ENCODE measurements at places on chromosomes 2 and 18. TPM values are rescaled to one million over a fixed set of nuclear protein-coding genes. Genes with fewer than 3 reads are reported as not detected.

Gene UGT1A7
- not detected for total RNA-seq

Gene SERPINB4
- not detected for total RNA-seq

Gene CPLX4
- total RNA-seq: not detected

Gene SNTG2
- total RNA-seq: 0.17 TPM

Gene PLGLB2
- 1.6 TPM for total RNA-seq

Gene OXER1
- 0.13 TPM for total RNA-seq

Gene ASAP2
- total RNA-seq: 0.19 TPM

Gene PLGLB1
- 1.8 TPM for total RNA-seq

Gene C1GALT1C1L
- not detected for total RNA-seq

DNA sequence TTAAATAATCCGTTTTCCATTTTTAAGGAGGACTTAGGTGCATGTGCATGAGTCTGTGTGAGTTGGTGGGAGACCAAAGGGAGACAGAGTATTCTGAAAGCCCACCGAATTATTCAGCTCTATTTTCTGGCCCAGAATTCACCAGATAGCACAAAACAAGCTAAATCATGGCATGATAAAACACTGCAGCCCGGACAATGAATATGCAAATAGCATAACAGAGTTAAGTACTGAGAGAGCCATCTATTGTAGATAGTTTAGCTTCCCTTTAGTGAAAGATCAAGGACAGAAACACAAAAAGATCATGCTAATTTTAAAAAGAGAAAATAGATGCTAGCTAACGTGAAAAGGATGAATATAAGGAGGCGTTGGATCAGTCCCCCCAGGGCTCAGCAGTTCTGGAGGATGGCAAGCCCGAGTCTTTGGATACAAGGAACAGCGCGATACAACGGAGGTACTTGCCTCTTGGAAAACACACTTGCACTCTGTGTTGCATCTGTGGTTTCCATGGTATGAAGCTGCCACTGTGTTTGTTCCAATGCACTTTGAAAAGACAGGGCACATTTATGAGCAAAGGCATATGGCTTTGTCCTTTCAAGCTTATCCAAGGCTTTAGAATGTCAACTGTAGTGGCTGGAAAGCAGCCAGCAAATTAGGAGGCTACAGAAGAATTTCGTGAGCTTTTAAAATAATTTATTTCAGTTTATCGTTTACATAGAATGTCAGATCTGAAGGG is 119.9 kb downstream of the LYPD1 start:
- ATAC-seq: no peak
- no peaks in the 10 kb centered on the region for H3K36me3 ChIP-seq
- no peaks in the 10 kb centered on the region for H3K4me1 ChIP-seq

- no peak for ATAC-seq
- peak overlapping the region; percentile 92 for H3K4me3 ChIP-seq
- H3K27me3 ChIP-seq: no peaks in the 10 kb centered on the region
These were observed 150.4 kb upstream of the ITGA4 start for GRCh38 chr2:181306785-181307184.

GRCh38 chr2:142425551-142425950 is 294.7 kb upstream of the LRP1B start:
- no peaks in the 10 kb centered on the region for H3K27me3 ChIP-seq
- no peaks in the 10 kb centered on the region for H3K4me1 ChIP-seq
- H3K36me3 ChIP-seq: no peaks in the 10 kb centered on the region
- H3K27ac ChIP-seq: no peak overlapping the region
- ATAC-seq: no peak

GRCh38 chr18:6370410-6370809 is 44.3 kb downstream of the L3MBTL4 start:
- no peaks in the 10 kb centered on the region for H3K36me3 ChIP-seq
- no peak for ATAC-seq
- H3K4me1 ChIP-seq: no peaks in the 10 kb centered on the region

DNA sequence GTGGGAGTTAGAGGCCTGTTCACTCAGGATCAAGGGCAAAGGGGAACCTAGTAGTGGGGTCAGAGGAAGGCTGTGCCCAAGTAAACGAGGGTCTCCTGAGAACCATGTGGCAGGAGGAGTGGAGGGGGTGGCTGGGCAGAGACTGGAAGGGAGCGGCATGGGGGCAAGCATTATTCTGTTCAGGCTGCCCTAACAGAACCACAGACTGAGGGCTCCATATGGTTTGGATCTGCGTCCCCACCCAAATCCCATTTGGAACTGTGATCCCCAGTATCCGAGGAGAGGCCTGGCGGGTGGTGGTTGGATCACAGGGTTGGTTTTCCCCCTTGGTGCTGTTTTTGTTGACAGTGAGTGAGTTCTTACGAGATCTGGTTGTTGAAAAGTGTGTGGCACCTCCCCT is 287.0 kb downstream of the PHLPP1 start:
- no peak overlapping the region for H3K27ac ChIP-seq
- H3K27me3 ChIP-seq: peaks cover 11% of the 10 kb centered on the region
- ATAC-seq: no peak
- H3K36me3 ChIP-seq: no peaks in the 10 kb centered on the region
- H3K4me3 ChIP-seq: no peak overlapping the region

GRCh38 chr2:182694189-182694588 is 21.9 kb upstream of the DNAJC10 start:
- no peak for ATAC-seq
- no peak overlapping the region for H3K4me3 ChIP-seq
- H3K36me3 ChIP-seq: no peaks in the 10 kb centered on the region
- no peak overlapping the region for H3K27ac ChIP-seq
- H3K27me3 ChIP-seq: peaks cover 6% of the 10 kb centered on the region
- no peaks in the 10 kb centered on the region for H3K4me1 ChIP-seq

- no peaks in the 10 kb centered on the region for H3K27me3 ChIP-seq
- no peak overlapping the region for H3K4me3 ChIP-seq
- H3K27ac ChIP-seq: no peak overlapping the region
- ATAC-seq: peak; percentile 62
These were observed 7.3 kb downstream of the MAP4K3 start for GRCh38 chr2:39429746-39430145.

- no peak overlapping the region for H3K4me3 ChIP-seq
- H3K27ac ChIP-seq: no peak overlapping the region
- no peak for ATAC-seq
- H3K27me3 ChIP-seq: peaks cover 32% of the 10 kb centered on the region
- H3K36me3 ChIP-seq: no peaks in the 10 kb centered on the region
- H3K4me1 ChIP-seq: no peaks in the 10 kb centered on the region
These were observed 27.2 kb upstream of the ERICH2 start for GRCh38 chr2:170742896-170743529.
